T1000 (cell line): ENCODE measurements at places on chromosomes 5 and 9.

DNA sequence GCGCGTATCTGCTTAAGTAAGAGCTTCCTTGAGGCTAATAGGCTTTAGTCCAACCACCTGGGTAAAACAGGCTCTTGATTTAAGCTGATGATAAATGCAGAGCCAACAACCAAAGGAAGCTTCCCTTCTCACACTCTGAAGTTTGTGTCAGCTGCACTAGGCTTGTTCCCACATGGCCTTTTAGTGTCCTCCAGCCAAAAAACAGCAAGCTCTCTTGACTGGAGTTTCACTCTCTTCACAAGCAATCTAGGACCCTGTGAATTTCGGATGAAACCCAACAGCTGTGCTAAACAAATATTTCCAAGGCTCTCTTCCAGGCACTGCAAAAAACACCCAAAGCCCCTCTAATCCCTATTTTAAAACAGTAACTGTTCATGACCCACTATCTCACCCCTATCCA lies 63.9 kb downstream of the SAXO1 start:
- no peak for DNase-seq

DNA sequence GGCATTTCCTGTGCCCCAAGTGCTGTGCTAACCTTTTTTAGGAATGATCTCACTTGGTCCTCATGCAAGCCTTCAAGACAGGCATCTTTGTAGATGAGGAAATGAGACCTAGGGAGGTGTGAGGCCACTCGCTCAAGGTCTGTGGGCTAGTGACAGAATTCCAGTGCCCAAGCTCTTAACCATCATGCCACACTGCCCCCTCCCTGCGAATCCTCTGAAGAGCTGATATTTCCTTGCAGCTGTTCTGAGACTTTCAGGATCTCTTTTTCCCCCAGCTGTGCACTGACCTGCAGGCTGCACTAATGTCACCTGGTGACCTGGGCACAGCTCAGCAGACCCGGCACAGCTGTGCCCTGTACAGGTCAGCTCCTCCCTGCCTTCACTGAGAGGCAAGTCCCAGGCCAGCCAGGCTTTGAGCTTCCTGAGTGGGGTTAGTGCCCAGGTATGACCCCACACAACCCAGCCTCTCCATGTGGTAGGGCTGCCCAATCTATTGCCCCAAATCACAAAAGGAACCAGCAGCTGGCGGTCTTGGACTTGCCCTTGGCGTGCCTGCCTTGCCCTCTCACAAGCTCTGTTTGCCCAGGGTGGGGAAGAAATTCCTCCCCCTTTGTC lies 32.7 kb downstream of the MORN5 start:
- no peak for DNase-seq

GRCh38 chr9:129285979-129286772 lies 108.1 kb upstream of the IER5L start:
- no peak for DNase-seq

DNA sequence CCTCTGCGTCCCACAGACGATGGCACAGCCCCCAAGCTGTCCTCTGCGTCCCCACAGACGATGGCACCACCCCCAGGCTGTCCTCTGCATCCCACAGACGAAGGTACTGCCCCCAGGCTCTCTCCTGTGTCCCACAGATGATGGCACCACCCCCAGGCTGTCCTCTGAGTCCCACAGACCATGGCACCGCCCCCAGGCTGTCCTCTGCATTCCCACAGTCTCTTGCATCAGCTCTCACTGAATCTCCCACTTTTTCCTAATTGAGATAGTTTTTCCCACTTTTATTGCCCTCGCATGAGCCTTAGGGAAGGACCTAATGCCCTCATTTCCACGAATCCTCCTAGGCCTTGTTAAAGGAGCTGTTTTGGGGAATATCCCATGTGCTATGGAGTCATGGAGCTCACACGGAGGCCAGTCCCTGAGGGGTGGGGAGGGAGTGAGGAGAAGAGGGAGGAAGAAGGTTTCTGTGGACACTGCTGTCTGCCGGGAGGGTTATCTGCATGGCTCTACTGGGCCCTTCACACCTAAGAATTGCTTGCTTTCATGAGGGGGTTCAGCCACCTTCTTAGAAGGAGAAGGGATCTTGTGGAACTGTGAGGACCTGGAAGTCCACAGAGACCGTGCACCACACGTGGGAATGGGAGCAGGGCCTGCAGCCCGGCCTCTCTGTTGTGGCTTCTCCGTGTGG lies 58.2 kb upstream of the PTCH1 start:
- no peak for DNase-seq

DNA sequence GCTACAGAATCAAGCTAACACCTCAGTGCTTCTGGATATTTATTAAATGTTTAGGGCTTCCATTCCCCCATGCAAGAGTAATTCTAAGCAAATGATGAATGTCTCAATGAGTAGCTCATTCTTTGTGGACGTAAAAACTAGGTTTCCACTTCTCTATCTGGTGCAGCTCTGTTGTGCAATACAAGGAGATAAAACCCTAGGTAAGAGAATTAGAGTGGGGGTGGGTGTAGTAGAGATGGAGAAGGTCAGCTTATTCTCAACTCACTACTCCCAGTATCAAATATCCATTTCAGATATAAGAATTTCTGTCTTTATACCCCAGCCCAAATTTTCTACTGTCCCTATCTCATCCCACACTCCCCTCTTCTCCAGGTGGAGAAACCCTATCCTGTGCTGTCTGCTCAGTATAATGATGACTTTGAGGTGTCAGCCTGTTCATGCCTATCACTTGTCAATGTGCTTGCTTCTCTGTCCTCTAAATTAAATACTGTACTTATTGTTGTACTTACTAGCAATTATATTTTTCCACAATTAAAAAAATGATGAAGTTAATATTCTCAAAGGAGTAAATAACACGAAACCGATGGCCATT lies 4.3 kb upstream of the FYB1 start:
- DNase-seq: no peak

GRCh38 chr5:81971111-81971711 lies 612 bp upstream of the ATG10 start:
- no peak for DNase-seq

DNA sequence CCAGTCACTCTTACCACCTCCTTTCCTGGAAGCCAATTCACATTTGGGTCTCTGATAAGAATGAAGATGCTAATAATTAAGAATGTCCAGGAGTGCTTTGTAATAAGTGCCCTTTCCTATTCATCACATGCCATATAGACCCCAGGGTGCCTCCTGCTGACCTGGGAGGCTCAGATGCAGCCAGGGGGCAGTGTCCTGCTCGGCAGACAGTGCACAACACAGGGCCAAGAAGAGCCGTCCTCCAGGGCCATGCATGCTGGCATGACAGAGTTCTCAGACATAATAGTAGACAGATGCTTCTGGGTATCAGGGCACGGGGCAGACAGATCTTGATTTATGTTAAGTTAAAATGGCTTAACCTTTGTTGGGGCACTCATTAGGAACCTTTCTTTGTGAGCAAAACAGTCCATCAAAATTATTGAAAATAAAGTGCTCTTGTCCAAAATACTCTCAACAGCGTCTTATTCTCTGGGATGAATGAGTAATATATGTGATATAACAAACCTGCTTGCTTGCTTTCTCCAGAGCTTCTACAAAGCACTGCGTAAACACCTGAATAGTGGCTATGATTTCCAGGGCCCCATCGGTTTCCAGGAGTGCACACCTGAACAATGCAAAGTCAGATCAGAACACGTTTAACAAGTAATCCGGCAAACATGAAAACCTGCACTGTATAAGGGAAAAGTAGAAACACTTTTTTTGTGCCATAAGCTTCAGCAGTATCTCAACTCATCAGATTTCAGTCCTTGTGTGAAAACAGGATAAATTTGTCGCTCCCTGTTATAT lies 192.7 kb downstream of the FANCC start:
- DNase-seq: no peak

- DNase-seq: no peak
Observed at GRCh38 chr9:72996114-72996513, 43.3 kb upstream of the ALDH1A1 start.

GRCh38 chr5:80149161-80149609 lies 106.7 kb downstream of the SERINC5 start:
- DNase-seq: no peak

DNA sequence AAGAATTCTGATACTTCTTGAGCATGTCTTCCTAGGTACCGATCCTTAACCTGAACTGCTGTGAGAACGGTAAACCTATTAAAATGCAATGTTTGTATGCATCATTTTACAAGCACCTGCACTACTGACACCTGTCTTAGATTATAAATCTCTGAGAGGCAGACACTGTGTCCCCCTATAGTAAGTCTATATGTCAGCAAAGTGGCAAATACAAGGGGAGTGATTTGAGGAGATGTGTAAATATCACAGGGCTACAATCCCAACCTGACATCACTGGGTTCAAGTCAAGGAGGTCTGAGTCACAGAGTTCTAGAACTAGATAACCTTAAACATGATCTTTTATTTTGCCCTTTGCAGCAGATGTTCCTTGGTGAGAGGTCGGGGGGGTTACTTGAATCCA lies 64.1 kb downstream of the ANKH start:
- DNase-seq: no peak

- DNase-seq: no peak
Observed at GRCh38 chr9:34689116-34689470, 2.0 kb downstream of the CCL19 start.

- no peak for DNase-seq
Observed at GRCh38 chr5:139743001-139743771, 52.4 kb upstream of the PSD2 start.

DNA sequence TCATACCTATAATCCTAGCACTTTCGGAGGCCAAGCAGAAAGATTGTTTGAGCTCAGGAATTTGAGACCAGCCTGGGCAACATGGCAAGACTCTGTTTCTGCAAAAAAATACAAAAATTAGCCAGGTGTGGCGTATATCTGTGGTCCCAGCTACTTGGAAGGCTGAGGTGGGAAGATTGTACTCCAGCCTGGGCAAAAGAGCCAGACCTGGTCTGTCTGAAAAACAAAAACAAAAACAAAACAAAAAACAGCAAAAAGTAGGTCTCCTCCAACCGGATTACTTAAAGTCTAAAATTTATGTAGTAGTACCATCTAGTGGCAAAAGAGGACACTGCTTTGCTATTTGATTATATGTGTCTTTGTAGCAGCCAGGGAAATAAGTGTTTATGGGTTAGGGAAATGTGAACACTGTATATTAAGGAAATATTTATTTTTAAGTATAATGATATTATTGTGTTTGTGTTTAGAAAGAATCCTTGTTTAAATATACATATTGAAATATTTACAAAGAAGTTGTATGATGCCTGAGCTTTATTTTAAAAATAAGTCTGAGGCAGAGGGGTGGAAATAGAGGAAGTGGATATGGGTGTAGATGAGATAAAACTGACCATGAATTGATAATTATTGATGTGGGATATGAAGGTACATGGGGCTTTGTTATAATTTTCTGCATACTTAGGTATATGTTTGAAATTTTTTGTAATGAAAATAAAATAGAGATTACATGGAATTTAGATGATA lies 20.0 kb downstream of the APC start:
- no peak for DNase-seq
